ENCODE measurements at places on chromosomes 1 and 21. TPM values are rescaled to one million over a fixed set of nuclear protein-coding genes. Genes with fewer than 3 reads are reported as not detected.

Gene SIM2
- 0.26 TPM for total RNA-seq

DNA sequence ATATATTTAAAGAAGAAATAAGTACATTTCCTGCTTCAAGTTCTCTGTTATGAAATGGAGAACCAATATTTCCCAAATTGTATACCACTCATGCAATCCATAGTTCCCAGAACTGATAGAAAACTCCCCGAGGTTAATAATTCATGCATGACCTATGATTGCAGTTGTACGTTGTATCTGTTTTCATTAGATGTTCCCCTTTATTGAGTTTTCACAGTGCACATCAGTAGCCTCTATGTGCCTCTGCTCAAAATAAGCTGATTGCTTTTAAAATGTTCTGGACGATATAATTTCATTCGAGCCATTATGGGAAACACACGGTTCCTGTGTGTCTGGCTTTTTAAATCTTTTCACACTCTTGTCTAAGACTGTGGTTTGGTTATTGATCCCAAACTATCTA is 253.1 kb upstream of the KIAA0040 start:
- no peak overlapping the region for H3K27ac ChIP-seq
- DNase-seq: no peak
- no peaks in the 10 kb centered on the region for H3K27me3 ChIP-seq
- no peaks in the 10 kb centered on the region for H3K36me3 ChIP-seq
- H3K4me3 ChIP-seq: no peak overlapping the region

DNA sequence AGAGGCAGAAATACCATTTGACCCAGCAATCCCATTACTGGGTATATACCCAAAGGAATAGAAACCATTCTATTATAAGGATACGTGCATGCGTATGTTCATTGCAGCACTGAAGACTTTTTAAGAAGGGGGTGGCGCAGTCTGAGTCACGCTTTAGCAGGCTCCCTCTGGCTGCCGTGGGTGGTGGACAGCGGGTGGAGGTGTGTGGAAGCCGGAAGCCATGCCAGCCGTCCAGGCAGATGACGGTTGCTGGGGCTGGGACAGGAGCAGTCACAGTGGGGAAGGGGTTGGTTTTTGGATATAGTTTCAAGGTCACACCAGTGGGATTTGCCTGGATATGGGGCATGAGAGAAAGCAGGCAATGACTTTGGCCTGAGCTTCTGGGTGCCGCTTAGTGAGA is 270.5 kb downstream of the GRIK3 start:
- no peak for DNase-seq
- H3K36me3 ChIP-seq: no peaks in the 10 kb centered on the region
- peaks cover 3% of the 10 kb centered on the region for H3K27me3 ChIP-seq
- no peak overlapping the region for H3K27ac ChIP-seq
- H3K4me3 ChIP-seq: no peak overlapping the region

Gene CASP9
- total RNA-seq: 12.9 TPM

Data from body of pancreas (tissue), 4 donors.